Suppressor macrophage (primary cell): ENCODE measurements at places on chromosomes 2 and 18.

DNA sequence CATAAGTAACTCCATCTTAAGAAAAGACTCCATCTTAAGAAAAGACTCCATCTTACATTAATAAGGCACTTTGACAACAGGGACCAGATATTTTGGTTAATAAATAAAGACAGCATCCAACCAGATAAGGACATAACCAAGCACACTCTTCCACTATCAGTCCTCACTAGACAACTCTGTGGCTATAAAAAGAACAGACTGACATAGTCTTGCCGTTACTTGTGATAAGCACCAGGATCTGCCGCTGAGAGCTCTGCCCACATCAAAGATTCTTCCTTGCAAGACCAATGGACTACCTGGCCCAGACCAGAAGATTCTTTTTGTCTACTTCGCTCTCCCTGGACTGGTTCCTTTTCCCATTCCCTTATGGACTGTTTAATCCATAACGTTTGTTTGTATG, 667.4 kb downstream of the NYAP2 start:
- no peak for DNase-seq

GRCh38 chr2:26598996-26599373, 42.2 kb downstream of the CIB4 start:
- no peak for DNase-seq

DNA sequence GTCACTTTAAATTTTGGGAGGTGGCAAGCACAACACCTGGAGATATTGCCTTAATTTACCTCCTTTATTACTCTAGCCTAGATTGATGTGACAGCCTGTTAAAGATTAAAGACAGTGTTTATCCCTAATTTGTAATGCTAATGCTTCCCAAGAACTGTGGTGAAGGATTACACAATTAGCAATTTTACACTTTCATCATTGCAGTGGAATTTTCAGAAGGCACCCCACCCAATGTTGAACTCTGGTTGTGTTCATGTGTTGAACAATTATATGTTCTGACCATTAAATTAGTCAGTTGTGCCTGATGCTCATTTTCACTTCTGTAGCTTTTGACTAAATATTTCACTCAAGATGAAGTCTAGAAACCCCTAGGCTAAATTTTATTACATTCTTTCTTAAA, 317.1 kb upstream of the CWC22 start:
- no peak for DNase-seq

- DNase-seq: no peak
These were observed 41.6 kb upstream of the AMMECR1L start for GRCh38 chr2:127927384-127927783.

- no peak for DNase-seq
These were observed 573.5 kb downstream of the RNF144A start for GRCh38 chr2:7490672-7491071.

GRCh38 chr2:144470334-144470733, 49.6 kb downstream of the ZEB2 start:
- no peak for DNase-seq

DNA sequence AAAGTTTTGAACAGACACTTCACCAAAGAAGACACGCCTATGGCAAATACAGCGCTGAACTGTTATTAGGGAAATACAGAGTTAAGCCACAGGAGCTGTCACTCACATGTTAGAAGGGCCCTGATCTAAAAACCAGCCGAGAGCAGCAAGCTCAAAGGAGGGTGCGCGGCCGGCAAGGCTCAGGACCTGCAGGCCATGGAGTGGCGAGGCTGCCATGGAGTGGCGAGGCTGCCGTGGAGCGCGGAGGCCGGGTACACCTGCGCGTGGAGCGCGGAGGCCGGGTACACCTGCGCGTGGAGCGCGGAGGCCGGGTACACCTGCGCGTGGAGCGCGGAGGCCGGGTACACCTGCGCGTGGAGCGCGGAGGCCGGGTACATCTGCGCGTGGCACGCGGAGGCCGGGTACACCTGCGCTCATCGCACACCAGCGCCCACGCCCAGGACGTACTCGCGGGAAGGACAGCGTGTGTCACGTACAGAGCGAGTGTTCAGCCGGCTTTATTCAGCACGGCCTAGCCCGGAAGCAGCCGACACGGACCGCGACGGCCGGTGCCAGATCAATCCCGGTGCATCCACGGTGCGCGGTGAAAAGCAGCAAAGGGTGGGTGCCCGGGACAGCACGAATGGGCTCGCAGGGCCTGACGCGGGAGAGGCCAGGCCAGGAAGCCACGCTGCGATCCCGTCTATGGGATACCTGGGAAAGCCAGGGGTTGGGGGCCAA, 68.8 kb downstream of the SLC66A2 start:
- no peak for DNase-seq

GRCh38 chr2:3041841-3042600, 335.6 kb downstream of the EIPR1 start:
- DNase-seq: no peak

DNA sequence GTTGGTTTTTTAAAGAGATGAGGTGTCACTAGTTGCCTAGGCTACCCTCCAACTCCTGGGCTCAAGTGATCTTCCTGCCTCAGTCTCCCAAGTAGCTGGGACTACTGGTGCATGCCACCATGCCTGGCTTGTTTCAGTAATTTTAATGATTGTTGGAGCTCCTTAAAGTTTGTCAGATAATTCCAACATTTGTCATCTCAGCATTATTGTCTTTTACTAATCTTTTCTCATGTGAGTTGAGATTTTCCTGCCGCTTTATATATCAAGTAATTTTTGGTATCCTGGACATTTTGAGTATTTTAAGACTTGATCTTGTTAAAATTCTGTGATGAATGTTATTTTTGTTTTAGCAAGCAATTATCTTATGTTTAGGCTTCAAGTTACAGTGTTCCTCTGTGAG, 108.6 kb downstream of the OTX1 start:
- no peak for DNase-seq

GRCh38 chr2:220512419-220512818, 885.0 kb downstream of the SLC4A3 start:
- DNase-seq: no peak

DNA sequence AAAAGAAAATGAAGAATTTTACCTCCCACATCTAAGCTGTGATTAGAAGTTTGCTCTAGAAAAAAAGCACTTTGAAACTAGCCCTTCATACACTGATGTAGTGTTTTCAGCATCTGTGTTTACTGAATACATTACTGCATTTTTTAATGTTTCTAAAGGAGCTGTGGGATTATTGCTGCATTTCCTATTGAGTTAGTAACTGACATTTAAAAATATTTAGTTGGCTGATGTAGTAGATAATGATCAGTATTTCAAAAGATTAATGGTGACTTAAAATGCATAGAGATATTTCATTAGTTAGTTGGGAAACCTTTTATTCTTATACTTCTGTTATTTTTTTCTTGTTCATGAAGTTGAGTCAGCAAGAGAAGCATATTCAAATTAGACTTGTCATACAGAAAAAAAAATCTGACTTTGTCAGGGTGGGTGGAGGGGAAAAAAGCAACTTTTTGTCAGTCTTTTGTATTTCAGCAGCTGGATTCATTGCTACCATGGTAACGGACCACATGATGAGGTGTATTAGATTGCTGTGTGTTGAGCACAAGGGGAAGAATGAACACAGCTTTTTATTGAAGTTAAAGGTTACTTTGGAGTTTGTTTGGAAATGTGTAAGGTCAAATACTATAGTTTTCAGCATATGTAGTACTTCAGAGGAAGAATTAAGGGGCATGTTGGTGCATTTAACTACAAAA, at the start of gene DTNA:
DTNA (plus strand) TSS at position 549 of the 692 bp plus-strand sequence. CDS start 45,679 bp downstream, outside the sequence.
- DNase-seq: peak; percentile 72

DNA sequence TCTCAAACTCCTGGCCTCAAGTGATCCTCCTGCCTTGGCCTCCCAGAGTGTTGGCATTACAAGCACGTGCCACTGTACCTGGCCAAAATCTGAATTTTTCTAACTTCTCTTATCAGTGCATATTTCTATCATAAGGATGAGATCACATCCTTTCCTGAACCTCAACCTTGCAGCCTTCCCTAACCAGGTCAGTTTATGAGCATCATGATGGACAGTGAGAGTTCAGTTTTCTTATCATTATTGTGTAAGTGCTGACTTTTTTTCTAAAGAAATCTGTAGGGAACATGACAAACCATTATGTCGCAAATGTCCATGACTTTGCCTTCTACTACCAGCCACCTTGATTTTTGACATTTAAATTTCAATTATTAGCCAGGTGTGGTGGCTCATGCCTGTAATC, 31.5 kb downstream of the MRPL33 start:
- DNase-seq: no peak

DNA sequence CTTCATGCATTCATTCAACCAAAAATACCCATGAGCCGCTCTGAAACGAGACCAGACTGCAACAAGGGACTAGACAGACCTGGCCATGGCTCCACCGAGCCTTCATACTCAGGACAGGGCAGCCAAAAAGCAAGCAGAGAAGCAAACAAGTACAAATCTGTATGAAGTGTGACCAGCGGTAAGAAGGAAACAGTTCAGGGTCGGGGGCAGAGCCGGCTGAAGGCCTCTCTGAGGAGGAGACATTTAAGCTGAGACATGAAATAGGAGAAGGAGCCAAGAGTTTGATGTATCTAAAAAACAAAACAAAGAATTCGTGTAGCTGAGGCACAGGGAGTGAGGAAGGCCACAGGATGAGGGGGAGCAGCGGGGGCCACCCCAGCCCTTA, 21.3 kb upstream of the SLC66A3 start:
- no peak for DNase-seq

DNA sequence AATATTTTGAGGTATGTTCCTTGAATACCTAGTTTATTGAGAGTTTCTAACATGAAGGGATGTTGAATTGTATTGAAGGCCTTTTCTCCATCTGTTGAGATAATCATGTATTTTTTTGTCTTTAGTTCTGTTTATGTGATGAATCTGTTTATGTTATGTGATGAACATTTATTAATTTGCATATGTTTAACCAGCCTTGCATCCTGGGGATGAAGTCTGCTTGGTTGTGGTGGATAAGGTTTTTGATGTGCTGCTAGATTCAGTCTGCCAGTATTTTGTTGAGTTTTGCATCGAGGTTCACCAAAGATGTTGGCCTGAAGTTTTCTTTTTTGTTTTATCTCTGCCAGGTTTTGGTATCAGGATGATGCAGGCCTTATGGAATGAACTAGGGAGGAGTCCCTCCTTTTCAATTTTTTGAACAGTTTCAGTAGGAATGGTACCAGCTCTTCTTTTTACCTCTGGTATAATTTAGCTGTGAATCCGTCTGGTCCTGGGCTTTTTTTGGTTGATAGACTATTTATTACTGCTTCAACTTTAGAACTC, 71.9 kb downstream of the EPC2 start:
- no peak for DNase-seq

- no peak for DNase-seq
These were observed 316.0 kb downstream of the TXNL1 start for GRCh38 chr18:56322406-56322805.

- no peak for DNase-seq
These were observed 513.5 kb downstream of the TRIB2 start for GRCh38 chr2:13230221-13230620.

DNA sequence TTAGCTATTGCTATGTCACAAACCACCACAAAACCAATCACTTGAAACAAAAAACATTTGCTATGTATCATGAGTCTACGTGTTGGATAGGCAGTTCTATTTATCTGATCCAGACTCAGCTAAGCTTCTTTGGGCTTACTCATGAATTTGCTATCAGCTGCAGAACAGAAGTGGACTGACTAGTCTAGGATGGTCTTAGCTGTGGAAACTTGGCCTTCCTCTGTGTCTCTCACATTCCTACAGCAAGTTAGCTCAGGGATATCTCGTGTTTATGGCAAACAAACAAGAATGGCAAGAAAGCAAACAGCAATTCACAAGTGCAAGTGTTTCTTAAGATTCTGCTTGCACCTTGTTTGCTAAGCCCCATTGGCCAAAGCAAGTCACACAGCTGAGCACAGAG, 288.0 kb upstream of the TNP1 start:
- no peak for DNase-seq

DNA sequence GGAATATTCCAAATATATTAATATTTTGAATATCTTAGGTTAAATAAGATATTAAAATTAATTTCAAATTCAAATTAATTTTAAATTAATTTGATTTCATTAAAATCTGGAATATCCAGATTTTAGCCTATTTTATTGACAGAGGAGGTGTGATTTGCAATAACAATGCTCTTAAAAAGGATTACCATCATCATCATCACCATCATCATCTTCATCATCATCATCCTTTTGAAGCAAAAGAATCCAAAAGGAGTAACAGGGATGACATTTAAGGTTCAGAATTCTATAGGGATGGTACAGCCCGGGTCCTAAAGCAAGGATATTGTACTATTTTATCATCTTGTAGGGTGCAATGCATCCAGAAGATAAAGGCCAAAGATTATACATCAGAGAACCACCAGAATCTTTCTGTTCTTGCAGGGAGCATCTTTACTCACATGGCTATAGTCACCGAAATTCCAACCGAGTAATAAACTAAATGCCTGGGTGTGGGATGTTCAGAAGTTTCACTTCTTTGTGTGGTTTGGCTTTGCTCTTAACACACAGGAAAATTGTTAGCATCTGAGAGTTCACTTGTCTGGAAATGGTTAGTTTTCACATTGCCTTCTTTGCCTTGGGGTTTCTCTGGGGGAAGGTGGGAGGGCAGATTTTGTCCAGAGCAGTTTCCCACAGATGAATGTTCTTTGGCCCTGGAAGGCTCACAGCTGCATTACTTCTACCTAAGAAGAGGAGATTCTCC, 99.1 kb upstream of the ITGA6 start:
- no peak for DNase-seq

GRCh38 chr18:42509750-42510415, 554.8 kb downstream of the PIK3C3 start:
- DNase-seq: no peak

DNA sequence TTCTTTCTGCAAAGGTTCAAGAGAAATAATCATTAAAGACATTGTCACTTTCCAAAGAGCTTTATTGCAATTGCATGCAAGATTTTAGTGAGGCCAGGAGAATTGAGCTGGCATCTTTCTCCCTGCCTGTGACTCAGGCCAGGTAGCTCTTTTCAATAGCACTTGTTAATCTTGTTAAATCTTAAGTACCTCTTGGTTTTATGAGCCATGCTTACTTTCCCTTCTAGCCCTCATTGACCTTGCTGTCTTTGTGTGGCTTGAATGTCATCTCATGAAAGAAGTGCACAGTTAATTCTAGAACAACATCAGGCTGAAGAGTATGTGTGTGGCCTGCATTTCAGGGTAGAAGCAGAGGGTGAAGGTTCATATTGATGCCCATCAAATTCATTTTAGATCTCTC, 14.8 kb upstream of the LGALSL start:
- no peak for DNase-seq

DNA sequence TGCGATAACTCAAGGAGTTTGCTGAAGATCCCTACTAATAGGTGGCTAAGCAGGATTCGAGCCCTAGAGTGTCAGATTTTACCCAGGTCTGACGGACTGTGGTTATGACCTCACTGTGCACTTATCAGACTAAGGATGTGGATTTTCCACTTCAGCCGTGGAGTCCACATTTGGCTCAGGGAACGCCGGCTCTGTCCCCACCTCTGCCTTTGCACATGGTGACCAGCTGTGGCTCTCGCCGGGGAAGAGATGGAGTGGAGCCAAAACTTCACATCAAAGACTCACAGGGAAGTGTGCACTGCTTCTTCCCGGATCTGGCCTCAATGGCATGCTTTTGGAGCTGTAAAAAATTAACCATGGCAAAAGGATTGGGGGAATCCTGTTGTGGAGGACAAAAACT, 249.3 kb upstream of the APCDD1 start:
- DNase-seq: no peak

GRCh38 chr2:4882941-4883340, 809.2 kb upstream of the SOX11 start:
- DNase-seq: no peak
